ENCODE measurements at places on chromosomes 1 and 21. TPM values are rescaled to one million over a fixed set of nuclear protein-coding genes. Genes with fewer than 3 reads are reported as not detected.

The CHIA gene
- total RNA-seq, result not detected

The HSD3B2 gene
- total RNA-seq, result 1.4 TPM

The SH3D21 gene
- total RNA-seq, result 9.3 TPM

The DNAI4 gene
- total RNA-seq, result 3.9 TPM

The RHD gene
- total RNA-seq, result not detected

The KRTAP19-3 gene
- not detected for total RNA-seq

The GRHL3 gene
- total RNA-seq, result 1.0 TPM

The KCNK1 gene
- total RNA-seq, result 28.4 TPM

The CFHR4 gene
- total RNA-seq, result not detected

DNA sequence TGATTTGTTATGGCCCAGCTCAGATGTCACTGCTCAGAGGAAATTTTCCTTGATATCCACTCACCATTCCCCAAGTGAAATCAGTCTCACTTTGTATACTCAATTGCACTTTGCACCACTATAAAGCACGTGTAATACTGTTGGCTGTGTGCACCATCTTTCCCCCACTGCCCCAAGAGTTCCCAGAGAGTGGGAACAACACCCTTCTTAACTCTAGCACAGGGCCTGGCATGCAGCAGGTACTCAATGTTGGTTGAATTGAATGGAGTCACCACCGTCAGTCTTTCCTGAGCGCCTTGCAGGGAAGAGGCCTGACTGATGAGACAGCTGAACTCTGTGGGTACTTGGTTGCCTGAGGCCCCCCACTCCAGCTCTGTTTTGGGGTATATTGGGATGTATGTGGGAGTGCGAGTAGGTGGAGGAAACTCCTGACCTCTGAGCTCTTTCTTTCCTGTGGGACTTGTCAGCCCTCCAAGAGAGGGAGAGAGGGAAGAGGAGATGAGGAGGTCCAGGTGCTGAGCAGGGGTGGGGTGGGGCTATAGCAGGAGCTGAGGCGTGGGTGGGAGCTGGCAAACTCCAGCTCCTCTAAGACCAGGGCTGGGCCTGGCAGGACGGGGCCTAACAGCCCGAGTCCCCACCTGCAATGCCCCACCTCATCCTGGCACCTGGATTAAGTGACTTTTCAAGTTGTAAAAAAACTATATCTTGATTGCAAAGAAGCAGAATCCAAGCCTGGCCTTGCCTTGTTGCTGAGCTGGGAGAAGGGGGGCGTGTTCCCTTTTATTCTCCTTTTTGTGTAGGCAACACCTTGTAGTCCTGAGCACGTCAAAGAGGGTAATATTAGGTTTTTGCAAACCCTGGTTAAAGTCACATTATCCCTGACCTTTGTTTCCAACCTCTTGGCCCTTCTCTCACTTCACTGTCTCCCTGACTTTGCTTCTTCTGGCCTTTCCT is 19.4 kb upstream of the WASF2 start:
- H3K27ac ChIP-seq, result no peak overlapping the region
- no peak for DNase-seq
- no peaks in the 10 kb centered on the region for H3K36me3 ChIP-seq
- H3K4me3 ChIP-seq, result no peak overlapping the region
- H3K4me1 ChIP-seq, result peaks cover 21% of the 10 kb centered on the region

DNA sequence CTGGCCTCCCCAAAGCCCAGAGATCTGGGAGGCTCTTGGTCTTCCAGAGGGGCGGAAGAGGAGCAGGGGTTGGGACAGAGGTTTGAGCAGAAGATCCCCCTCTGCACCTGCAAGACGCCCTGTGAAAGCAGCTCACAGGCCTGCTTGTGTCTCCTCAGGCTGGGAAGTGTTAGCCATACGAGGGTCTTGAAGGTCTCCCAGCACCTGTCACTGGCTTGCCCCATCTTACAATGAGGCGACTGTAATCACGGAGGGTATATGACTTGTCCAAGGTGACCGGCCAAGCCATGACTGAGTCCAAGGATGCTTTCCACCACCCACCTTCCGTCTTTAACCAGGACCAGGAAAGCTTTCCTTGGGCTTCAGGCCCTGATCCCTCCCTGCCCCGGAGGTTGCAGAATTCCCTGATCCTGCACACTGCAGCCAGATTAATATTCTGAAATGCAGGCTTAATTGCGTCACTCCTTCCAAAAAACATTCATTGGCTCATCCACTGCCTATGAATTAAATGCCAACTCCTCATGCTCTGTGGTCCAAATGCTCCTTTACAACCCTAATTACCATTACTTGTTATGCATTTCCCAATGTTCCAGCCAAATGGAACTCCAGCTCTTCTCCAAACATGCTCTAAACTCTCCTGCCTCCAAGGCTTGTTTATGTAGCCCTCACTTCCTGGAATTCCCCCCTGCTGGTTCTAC is 64.0 kb downstream of the DDX20 start:
- H3K4me1 ChIP-seq, result no peaks in the 10 kb centered on the region
- H3K27ac ChIP-seq, result no peak overlapping the region
- H3K4me3 ChIP-seq, result no peak overlapping the region
- peaks cover 27% of the 10 kb centered on the region for H3K27me3 ChIP-seq

- H3K27me3 ChIP-seq, result peaks cover 10% of the 10 kb centered on the region
- H3K36me3 ChIP-seq, result no peaks in the 10 kb centered on the region
- no peaks in the 10 kb centered on the region for H3K4me1 ChIP-seq
- no peak overlapping the region for H3K27ac ChIP-seq
- DNase-seq, result no peak
Measured at GRCh38 chr1:22575532-22576149, 12.4 kb downstream of the EPHA8 start.

GRCh38 chr1:246609632-246610031 is 43.4 kb downstream of the CNST start:
- peaks cover 16% of the 10 kb centered on the region for H3K4me1 ChIP-seq
- H3K27me3 ChIP-seq, result no peaks in the 10 kb centered on the region
- H3K4me3 ChIP-seq, result no peak overlapping the region
- H3K36me3 ChIP-seq, result no peaks in the 10 kb centered on the region
- H3K27ac ChIP-seq, result peak overlapping the region; percentile 37
- DNase-seq, result no peak

GRCh38 chr1:63966016-63966415 is 192.2 kb downstream of the ROR1 start:
- no peaks in the 10 kb centered on the region for H3K36me3 ChIP-seq
- no peak overlapping the region for H3K4me3 ChIP-seq
- H3K4me1 ChIP-seq, result peaks cover 14% of the 10 kb centered on the region

DNA sequence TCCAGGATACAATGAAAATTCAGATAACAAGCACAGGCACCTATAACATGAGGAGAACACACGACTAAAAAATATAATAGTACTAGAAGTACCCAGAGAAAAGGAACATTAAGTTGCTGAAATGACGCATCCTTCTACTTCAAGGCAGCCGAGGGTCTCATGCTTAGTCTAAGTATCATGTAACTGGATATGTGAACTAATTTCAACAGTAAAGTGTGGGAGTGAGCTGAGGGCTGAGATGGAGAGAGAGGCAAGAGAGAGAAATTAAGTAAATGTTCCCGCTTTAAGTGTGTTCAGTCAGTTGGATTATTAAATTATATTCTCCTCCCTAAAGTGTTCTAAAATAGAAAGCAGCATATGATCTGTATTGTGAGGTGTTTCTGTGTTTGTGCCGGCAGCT is 152.2 kb upstream of the KRTAP19-8 start:
- H3K4me1 ChIP-seq, result no peaks in the 10 kb centered on the region
- no peak overlapping the region for H3K4me3 ChIP-seq
- no peaks in the 10 kb centered on the region for H3K27me3 ChIP-seq
- no peak overlapping the region for H3K27ac ChIP-seq
- no peak for DNase-seq
- H3K36me3 ChIP-seq, result no peaks in the 10 kb centered on the region

- H3K4me1 ChIP-seq, result no peaks in the 10 kb centered on the region
- no peaks in the 10 kb centered on the region for H3K27me3 ChIP-seq
- no peak overlapping the region for H3K27ac ChIP-seq
- no peaks in the 10 kb centered on the region for H3K36me3 ChIP-seq
- H3K4me3 ChIP-seq, result no peak overlapping the region
- DNase-seq, result no peak
Measured at GRCh38 chr1:220825819-220826551, 39.3 kb downstream of the MTARC1 start.

DNA sequence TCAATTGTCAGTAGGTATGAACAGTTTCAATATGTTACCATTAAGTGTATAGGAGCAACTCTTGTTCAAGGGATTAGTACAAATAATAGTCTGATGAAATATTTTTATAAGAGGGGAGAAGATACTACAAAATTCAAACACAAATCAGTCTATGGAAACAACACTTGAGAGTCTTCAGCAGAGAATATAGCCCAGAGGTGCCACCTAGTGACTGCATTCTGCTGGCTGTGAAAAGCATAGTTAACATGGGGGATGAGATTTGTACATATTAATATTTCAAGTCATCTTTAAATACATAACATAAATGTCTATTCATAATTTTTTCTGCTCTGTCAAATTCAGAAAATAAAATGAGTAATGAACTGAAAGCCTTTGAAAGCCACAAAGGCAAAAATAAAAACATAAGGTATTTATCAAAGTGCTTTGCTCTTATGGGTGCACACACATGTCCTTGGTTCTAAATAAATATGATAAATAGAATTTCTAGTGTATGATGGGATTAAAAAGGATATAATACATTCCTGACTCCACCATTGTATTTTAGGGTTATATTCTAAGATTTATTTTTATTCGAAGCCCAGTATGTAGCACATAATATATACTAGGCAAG is 440.9 kb upstream of the ZRANB2 start:
- H3K27ac ChIP-seq, result no peak overlapping the region
- no peaks in the 10 kb centered on the region for H3K4me1 ChIP-seq
- no peak for DNase-seq
- no peaks in the 10 kb centered on the region for H3K27me3 ChIP-seq
- H3K4me3 ChIP-seq, result no peak overlapping the region

DNA sequence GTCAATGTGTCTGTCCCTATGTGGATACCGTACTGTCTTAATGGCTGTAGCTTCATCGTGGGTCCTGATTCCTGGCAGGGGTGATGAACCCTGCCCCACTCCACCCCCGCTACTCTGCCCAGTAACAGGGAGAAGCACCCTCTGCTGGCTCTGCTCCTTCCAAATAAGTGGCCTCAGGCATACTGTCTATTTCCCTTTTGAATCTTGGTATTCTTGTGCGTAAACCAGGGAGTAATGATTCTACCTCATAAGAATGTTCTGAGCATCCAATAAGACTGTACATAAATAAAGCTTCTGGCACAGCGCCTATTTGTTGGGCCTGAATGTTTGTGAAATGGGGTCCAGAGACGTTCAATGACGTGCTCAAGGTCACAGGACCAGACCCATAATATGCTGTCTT is 35.2 kb upstream of the CTPS1 start:
- H3K4me1 ChIP-seq, result peaks cover 16% of the 10 kb centered on the region
- H3K27me3 ChIP-seq, result no peaks in the 10 kb centered on the region

DNA sequence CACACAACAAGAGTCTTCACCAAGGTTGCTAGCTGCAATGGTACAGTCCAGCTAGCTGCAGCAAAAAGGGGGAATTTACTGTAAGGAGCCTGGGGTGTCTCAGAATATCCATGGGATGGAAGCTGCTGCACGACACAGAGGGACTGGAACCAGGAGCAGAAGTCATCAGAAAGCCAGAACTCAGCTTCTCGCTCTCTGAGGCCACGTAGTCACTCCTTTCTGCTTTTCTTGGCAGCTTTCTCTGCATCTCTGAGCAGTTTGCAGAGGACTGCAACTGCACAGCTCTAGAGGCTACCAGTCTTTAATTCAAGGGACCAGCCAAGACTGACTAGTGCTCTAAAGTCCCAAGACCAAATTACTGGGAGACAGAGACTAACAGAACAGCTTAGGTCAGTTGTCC is 27.0 kb upstream of the IL10 start:
- no peak overlapping the region for H3K27ac ChIP-seq
- H3K4me3 ChIP-seq, result no peak overlapping the region
- H3K4me1 ChIP-seq, result no peaks in the 10 kb centered on the region
- H3K36me3 ChIP-seq, result no peaks in the 10 kb centered on the region
- DNase-seq, result no peak
- no peaks in the 10 kb centered on the region for H3K27me3 ChIP-seq

DNA sequence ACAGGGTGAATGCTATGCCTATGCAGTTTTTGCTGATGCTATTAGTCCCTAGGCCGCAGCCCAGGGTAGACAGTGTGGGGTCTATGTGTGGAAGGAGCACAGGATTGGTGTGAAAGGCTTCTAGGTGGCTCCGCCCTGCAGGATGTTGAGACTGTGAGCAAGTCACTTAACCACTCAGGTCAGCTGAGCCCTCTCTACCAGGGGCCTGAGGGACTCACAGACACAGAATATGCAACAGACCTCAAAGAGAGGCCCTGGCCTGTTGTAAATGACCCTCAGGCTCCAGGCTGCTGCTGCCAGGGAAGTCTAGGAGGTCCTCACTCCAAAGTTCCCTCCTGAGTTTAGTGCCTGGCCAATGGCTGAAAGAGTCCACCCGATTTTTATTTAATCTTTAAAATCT is 11.0 kb downstream of the NHLH2 start:
- no peak for DNase-seq
- no peaks in the 10 kb centered on the region for H3K27me3 ChIP-seq
- no peak overlapping the region for H3K4me3 ChIP-seq
- no peaks in the 10 kb centered on the region for H3K36me3 ChIP-seq
- H3K4me1 ChIP-seq, result peaks cover 15% of the 10 kb centered on the region

- H3K27ac ChIP-seq, result no peak overlapping the region
- H3K4me1 ChIP-seq, result no peaks in the 10 kb centered on the region
- H3K36me3 ChIP-seq, result peaks cover 3% of the 10 kb centered on the region
- H3K27me3 ChIP-seq, result no peaks in the 10 kb centered on the region
- no peak overlapping the region for H3K4me3 ChIP-seq
Measured at GRCh38 chr1:46284597-46285564, 18.5 kb downstream of the LRRC41 start.

DNA sequence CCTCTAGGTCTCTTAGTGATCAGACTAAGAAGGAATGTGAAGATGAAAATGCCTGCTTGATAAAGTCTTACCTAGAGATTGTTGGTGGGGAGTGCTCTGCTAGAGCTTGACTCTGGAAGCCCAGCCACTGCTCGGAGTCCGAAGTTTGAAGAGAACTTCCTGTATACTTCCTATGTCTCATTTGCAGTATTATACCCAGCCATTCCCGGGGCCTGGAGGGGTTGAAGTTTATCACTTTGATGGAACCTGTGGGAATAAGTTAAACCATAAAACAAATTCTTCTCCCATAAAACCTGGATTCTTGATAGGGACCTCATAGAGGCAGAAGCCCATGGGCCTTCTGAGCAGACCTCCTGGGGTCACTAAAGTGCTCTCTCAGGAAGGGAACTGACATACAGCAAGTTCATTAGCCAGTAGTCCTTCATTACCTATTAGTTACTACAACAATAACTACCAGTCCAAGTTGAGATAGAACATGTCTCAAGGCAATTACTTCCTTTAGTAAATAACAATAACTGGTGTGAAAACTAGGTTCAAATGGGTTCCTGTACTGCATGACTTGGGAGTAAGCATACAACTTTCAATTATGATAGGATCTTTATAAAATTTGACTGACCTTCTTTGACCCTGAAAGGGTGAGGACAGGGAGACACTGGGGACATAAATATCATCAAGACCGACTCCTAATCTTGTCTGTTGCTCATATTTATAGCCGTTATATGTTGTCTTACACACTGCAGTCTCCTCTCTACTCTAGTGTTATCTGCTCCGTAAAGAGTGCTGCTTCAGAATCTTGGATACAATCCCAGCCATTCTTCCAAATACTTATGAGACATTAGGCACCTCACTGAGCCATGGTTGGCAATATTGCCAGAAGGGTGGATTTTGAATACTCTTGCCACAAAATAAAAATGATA is at the start of gene OR6N1:
OR6N1 (minus strand) TSS at position 246 of the 917 bp plus-strand sequence. CDS start 5,513 bp downstream, outside the sequence.
- no peak within 1 kb of the TSS for H3K4me3 ChIP-seq
- H3K4me1 ChIP-seq, result no peaks in the 10 kb centered on the region
- H3K27me3 ChIP-seq, result no peaks in the 10 kb centered on the region

- no peak overlapping the region for H3K4me3 ChIP-seq
- DNase-seq, result no peak
- H3K27me3 ChIP-seq, result no peaks in the 10 kb centered on the region
- H3K27ac ChIP-seq, result no peak overlapping the region
- H3K36me3 ChIP-seq, result no peaks in the 10 kb centered on the region
Measured at GRCh38 chr1:101924700-101925099, 72.0 kb downstream of the OLFM3 start.

All from HCT116 (cell line).